Stimulated activated CD4-positive, alpha-beta T cell treated with anti-CD3 and anti-CD28 coated beads, Interleukin-2, amount 100 ng/mL, for 48 hours (primary cell): ENCODE measurements at places on chromosomes 16 and 17.

DNA sequence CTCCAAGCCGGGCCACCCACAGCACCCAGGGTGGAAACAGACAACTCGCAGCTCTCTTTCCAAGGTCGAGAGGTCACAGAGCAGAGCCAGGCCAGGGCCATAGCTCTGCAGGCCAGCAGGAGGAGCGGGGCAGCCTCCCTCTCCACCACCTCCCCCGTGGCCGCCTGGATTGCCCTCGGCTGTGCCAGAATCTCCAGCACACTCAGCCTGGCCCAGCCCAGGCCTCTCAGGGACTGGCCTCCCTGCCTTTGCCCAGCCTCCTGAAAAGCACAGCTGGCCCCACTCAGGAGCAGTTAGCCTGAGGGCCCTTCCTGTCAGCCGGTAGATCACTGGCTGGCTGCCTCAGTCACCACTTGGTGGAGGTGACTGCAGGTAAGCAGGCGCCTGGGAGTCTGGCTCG, 85.8 kb upstream of the SEC14L1 start:
- no peak for DNase-seq

DNA sequence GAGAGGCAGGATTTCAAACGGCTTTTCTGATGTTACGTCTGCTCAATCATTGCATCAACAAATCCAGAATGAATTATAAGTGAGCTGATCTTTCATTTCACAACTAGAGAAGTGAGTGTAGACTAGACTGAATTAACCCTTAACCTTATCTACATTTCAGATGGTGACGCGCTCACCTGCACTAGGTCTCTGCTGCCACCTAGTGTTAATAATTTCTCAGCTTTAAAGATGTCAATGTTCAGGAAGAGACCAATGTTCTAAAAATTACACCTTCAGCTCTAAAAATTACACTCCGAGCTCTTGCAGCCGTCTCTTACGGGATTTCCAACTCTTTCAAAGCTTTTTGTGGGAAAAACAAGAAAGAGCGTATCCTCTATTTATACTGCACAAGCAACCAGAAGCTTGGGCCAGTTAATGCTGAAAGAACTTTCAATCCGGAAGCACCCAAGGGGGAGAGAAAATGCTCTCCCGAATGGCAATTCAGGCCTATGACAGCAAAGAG, 88.2 kb upstream of the FA2H start:
- DNase-seq: no peak

GRCh38 chr16:79419148-79419547, 181.4 kb downstream of the MAF start:
- no peak for DNase-seq

GRCh38 chr17:67517325-67517724, 140.2 kb downstream of the PITPNC1 start:
- DNase-seq: no peak

- DNase-seq: no peak
These were observed 17.8 kb downstream of the CDH16 start for GRCh38 chr16:66900721-66901441.

DNA sequence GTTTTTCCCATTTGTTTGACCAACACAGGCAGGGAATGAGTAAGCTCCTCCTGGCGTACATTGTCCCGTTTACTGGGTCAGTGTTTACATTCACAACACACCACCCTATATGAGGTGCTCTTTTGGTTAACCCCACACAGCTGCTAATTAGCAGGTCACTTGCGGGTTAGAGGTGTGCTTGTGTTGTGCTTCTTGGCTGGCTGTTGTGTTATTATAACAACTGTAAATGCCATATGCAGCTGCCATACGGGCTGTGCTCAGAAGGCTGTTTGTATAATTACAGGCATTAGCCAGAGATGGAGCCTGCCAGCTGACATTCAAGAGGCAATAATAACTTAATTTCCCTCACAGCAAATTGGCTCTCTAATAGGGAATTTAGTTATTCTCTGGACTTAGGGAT, 205.1 kb upstream of the ELAC2 start:
- no peak for DNase-seq

DNA sequence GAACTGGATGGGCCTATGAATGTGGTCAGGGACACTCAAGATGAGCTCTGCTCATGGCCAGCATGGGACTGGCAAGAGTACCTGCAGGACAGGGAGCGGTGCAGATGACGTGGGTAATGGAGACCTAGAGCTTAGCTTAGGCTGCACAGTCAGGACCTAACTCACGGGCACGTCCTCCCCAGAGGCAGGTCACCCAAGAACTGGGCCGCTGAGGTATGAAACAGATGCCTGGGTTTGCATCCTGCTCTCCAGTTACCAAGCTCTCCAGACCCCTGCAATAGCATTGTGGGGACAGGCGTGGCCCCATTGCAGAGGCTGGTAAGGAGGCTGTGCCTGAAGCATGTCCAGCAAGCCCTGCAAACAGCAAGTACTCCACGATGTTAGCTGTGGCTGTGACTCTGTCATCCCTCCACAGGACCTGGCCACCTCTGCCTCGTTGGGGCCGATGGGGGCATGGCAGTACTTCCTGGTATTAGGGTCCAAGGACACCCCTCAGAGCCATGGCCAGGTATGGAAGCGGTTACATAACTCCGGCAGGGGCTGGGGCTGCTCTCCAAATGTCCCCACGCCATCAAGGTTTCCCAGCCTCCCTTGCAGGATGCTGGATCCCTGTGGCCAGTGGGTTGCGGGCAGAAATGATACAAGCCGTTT, 37.5 kb upstream of the RBFOX3 start:
- DNase-seq: no peak

- DNase-seq: no peak
These were observed 90.0 kb upstream of the TBX2 start for GRCh38 chr17:61309362-61310256.

GRCh38 chr17:34913001-34913400, 48.3 kb downstream of the CCT6B start:
- DNase-seq: no peak

DNA sequence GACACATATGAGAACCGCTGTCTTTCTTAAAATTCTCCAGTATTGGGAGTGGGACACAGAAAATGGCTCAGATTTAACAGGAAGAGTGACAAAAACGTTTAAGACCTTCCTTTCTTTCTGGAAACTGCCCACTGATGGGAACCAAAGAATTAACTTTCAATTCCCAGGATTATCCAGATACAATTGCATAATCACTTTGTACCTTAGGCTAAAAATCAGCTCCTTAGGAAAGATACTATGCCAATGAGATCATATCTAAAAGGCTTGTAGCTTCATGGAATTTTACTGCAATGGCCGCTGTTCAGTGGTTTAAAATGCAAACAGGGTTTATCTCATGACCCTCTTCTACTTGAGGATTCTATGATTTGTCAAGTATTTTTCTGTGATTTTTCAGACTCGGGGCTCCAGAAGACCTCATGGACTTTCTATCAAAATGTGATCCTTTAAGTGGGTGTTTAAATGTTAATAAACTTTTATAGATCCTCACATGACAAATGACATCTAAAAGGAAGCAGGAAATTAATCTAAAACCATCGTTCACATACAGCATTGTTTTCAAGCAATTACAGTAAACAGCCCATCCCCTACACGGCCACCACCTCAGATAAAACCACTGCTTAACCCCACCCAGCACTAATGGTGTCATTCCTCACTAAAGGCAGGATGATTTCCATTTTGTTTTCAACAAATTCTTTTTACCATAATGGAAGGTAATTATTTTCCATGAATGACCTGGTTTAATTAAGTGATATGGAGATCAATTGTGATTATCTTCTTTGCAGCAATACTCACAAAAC, 31.6 kb upstream of the ERN1 start:
- no peak for DNase-seq

DNA sequence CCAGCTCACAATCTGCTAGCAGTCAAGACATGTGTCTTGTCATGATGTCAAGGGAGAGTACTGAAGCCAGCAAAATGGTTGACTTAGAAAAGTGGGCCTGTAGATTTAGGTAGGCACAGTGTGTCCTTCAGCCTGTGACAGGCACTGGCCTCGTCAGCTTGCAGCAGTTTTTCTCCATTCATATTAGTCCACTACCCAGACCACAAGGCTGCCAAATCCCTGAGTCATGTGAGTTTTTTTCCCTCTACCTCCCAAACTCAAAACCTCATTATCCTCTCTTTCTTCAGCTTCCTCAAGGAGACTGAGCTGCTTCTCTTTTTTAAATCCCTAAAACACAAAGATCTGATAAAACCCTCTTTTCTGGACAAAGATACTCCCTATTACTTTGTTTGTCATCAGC, 102.6 kb upstream of the HS3ST3A1 start:
- DNase-seq: no peak

DNA sequence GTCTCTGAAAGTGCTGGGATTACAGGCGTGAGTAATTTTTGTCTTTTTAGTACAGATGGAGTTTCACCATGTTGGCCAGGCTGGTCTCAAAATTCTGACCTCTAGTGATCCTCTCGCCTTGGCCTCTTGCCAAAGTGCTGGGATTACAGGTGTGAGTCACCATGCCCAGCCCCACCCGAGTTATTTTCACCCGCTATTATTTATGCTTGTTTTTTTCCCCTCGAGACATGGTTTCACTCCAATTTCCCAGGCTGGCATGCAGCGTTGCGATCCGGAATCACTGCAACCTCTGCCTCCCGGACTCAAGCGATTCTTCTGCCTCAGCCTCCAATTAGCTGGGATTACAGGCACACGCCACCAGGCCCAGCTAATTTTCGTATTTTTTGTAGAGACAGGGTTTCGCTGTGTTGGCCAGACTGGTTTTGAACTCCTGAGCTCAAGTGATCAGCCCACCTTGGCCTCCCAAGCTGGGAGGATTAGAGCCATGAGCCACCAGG, 9.2 kb downstream of the RPL23 start:
- no peak for DNase-seq

DNA sequence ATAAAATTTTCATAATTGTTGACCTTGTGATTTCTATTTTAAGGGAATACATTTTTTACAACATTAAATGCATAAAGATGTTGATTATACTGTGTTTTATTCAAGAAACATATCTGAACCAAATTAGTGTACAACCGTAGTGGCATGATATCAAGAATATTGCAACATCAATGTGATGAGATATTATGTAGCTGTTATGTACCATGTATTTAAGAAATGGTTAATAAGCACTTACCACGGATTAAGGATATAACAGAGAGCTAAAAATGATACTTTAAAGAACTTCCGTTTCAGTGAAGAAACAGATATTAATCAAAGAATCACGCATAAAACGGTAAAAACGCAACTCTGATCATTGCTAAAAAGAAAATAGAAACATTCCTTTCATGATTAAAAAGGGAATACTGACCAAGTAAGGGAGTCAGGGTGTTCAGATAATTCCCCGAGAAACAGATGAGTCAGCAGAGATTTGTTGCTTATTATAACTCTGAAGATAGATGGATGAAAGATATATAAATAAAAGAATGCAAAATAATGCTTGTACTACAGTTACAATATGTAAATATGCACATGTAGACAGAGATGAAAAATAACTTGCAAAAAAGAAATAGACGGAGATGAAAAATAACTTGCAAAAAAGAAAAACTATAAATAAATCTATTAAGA, 281.9 kb upstream of the MAF start:
- DNase-seq: no peak

DNA sequence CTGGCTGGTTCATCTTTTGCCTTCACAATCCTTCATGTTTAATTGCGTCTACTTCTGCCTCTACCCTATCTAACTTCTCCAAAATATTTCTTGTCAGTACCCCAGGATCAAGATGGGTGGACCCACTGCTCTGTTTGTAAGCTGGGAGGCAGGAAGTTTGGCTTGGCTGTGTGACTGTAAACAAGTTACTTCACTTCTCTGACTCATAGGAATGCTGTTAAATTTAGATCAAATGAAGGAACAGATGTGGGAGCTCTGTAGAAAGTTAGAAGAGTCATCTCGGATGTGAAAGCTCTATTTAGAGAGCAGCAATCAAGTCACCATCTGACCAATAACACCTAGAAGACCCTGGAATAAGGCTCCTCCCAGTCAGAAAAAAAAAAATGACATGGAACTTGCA, 55.2 kb upstream of the MRTFB start:
- DNase-seq: no peak

- no peak for DNase-seq
These were observed 301.2 kb downstream of the MAP2K6 start for GRCh38 chr17:69715656-69716055.

DNA sequence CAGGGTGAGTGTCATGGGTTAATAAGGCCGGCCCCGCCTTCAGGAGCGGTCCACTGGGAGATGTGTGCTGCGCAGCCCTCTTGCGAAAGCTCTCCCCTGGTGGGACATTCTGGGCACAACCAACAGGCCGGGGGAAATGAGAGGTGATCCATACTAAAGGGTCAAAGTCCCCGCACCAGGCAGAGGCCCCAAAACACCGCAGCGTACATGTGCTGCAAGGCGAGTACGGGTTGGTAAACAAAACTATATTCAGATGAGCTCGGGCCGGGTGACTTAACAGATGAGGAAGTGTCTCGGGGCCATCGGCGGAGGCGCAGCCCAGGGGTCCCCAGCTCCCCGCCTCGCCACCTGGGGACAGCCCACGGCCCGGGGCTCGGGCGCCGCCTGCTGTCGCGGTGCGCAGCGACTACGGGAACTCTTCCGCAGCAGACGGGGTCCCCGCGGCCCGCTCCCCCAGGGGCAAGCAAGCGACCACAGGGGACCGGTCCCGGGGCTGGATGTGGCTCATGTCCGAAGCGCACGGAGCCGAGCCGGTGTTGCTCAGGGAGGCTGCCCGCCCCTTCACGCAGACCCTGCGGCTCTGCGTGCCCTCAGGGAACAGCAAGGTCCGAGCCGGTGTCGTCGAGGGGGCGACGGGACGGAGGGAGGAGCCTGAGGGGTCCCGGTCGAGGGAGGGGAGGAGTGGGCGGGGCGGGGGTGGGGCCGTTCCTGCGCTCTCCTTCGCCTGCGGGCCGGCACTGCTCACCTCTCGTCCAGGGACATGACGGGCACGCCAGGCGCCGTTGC, at the start of gene RAB37:
Gene RAB37, plus strand, starts transcription at position 744 of the 786 bp plus-strand sequence. Its CDS starts 17 bp downstream, at position 761.
- DNase-seq: no peak

DNA sequence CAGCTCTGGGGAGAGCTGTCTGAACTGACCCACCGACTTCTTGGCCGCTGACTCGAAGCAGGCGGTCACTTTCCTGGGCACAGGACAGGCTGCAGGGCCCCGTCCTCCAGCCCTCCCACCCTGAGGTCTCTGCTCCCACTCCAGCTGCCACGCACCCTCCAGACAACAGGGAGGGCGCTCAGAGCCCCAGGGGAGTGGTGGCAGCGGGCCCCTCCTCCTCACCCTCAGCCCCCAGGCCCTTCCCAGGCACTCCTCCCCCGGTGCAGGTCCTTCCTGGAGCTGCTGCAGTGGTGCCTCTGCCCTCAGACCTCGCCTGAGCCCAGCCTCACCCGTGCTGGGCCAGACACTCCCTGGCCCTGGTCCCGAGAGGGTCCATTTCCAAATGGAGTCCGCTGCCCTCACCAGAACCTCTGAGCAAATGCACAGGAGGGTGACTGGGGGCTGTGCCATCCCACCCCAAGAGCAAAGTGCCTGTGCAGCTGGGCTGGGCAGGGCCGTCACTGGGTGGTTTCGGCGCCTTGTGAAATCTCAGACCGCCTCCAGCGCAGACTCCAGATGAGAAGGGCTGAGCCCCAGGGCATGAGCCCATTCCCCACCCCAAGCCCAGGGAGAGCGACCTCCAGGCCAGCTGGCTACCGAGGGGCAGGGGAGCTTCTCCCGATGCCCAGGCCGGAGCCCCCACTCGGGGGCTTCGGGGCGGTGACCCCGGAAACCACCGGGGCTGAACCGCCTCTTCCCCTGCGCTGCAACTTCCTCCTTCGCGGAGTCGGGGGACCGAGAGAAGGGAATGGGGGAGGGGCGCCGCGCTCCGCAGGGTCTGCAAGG, 717 bp downstream of the CYBA start:
- DNase-seq: no peak
